ENCODE measurements at places on chromosomes 1 and 21.

DNA sequence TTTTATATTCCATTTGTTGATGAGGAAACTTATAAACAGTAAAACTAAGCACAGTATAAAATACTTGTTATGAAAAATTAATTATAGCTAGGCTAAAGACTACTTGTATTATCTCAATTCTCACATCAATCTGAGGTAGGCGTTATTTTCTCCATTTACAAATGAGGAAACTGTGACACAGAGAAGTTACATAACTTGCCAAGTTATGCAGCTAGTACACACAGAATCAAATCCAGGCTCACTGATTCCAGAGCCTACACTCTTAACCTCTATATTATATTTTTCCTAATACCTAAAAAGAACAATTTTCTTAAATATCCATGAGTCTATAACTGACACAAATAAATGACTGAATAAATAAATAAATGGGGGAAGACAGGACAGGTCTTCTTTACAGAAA is 11.2 kb upstream of the VPS45 start:
- DNase-seq, result no peak

- no peak for DNase-seq
Observed at GRCh38 chr1:107555578-107555977, 409.4 kb downstream of the VAV3 start.

DNA sequence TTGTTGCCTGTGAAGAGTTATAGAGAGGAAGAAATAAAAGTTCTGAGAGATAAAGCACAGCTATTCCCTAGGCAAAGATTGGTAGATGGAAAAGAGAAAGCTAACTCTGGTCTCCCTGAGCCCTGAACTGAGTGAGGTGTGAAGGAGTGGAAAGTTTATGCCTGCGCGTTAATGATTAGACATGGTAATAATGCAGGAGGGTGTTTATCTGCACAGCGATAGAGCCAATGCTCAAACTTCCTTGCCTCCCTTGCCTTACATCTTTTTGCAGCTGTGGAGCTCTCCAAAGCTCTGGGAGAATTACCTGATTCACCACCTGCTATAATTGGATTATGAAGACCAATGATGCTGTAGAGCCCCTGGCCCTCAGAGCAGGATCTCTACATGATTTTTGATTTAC is 32.8 kb upstream of the CHRM3 start:
- DNase-seq, result no peak

DNA sequence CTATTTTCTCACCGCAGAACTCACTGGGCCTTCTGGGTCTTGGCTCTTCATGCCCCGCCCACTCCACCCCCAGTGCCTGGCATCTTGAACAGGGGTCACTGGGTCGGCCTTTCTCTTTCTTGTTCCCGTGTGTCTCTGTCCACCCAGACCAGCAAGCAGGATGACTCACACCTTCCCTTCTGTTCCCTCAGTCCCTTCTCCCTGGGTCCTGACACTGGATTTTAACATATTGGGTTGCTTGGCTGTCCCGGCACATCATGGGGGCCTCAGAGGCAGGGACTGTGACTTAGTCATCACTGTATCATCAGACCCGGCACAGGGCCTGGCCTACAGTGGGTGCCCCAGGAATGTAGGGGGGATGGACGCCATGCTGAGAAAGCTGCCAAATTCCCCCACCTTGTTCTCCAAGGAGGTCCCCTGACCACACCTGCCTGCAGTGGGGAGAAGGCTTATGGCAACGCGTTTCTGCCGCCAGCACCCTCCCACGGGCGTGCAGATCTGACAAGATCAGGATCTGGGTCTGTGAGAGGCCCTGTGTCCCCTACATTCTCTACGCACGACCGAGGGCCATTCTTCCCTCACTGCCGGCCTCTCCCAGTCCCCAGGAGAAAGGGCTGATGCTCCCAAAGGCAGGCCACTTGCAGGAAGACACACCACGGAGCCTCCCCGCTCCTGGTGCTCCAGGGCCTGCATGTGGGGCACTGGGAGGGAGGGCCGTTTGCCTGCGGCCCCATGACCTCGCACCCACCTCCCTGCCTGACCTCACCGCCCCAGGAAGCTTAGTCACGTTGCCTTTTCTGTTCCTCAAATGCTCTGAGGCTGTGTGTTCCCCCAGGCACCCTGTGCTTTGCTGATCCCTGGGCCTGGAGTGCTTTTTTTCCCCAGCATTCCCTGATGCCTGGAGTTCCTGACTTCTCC is 157.2 kb upstream of the TMEM51 start:
- no peak for DNase-seq

DNA sequence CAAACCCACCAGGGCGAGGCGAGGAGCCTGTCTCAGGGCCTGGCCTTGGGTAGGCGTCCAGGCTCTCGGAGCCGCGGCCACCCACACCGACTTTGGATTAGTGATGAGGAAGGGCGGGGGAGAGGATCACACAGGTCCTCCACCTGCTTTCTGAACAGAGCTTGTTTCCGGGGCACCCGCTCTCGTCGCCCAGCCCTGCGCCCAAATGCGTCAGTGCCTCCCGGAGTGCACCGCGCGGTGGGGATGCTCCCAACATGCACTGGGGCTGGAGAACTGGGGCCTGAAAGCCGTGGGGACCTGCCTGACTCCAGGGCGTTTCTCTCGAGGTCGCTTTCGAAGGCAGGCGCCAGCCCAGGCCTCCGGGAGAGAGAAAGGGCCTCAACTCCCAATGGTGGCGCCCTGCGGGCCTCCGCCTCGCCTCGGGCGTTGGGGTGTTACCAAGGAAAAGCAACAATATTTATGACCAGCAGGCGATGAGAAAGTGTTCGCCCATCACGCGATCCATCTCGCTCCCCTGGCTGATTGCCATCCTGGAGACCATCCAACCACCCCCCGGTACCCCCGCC is 8.9 kb upstream of the LHX8 start:
- no peak for DNase-seq

DNA sequence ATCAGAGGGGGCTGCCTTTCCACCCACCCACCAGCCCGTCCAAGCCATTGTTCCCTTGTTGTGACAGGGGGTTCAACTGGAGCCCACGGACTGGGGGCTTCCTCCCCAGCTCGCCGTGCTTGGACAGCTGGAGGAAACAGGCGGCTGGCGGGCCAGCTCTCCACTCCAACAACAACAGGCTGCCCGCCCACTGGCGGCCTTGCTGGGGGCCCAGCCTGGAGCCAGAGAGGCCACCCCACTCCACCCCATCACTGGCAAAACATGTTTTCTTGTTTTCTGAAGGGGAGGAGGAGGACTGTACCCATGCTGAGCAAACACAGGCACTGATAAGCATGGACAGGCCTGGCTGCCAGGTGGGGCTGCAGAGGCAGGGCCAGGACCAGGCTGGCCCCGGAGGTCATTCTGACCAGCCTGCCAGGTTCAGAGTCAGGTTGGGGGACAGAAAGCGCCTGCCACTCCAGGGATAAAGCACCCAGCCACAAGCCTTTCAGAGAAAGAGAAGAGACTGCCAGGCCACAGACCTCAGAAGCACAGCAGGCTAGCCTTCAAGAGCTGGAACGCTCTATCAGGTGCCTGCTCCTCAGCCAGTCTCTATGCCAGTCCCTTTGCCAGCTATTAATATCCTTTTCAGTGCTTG is 32.8 kb downstream of the GJA4 start:
- DNase-seq, result no peak

DNA sequence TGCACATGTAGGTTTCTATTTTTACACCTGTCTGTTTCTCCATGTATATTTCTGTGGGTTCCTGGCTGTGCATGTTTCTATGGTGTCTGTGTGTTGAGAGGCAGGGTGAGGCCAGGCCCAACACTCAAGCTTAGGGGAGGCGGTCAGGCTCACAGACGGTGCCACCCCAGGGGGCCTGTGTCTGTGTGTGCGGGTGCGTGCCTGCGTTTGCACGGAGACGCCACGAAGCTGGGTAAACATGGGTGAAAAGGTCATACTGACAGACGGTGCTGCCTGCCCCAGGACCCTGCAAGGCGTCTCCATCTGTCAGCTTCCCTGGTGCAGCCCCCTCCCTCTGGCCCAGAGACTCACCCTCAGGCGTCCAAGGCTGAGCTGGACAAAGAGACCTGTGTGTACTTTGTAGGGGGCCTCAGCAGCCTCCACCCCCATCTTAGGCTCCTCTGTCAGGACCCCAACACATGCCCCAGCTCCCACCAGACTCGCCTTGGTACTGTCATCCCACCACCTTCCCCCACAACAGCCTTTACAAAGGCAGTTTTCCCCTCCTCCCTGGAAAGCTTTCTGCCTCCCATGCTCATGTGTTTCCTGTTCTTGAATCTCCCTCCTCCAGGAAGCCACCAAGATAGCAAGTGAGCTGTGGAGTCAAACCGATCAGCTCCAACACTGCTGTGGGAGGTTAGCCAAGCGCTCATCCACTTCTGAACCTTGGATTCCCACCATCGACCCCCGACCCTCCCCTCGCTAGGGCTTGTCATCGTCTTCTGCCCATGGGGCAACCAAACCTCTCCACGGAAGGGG is 34.1 kb downstream of the PTPRF start:
- DNase-seq, result no peak

GRCh38 chr1:43708002-43708410 is 670 bp downstream of the ST3GAL3 start:
- DNase-seq, result peak; percentile 44

DNA sequence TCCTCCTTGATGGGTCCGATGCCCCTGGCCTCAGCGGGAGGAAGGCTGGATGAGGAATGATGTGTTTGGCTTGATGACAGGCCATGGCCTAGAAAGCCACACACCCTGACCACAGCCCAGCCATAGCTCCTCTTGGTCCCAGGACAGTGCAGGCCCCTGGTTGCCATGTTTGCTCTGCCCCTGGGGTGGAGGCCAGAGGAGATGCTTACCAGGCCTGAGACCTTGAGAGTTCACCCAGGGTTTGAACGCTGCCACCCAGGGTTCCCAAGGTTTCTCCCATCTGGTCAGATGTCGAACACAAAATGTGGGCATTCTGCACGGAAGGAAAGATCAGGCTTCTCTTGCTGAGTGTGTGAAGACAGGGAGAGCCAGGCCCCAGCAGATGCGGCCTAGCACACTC is 2.6 kb downstream of the C1orf226 start:
- DNase-seq, result no peak

DNA sequence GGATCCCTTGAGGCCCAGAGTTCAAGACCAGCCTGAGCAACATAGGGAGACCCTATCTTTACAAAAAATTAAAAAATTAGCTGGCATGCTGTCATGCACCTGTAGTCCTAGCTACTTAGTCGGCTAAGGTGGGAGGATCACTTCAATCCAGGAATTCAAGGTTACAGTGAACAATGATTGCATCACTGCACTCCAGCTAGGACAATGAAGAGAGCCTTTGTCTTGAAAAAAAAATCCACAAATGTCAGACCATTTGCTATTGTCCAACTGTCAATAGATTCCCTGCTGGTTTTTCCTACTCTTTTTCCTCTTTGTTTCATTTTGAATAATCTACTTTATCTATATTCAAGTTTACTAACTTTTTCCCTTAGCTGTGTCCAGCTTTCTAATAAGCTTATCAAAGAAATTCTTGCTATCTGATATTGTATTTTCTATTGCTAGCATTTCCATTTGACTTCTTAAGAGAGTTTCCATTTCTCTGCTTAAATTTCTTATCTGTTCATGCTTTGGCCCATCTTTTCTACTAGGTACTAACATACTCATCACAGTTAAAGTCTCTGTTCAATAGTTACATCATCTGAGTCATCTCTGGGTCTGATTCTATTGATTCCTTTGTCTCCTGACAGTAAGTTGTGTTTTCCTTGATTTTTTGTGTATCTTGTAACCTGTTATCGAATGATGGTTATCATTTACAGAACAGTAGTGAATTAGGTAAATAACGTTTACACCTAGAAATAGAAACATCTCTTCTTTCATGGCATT is 14.8 kb downstream of the MT1HL1 start:
- no peak for DNase-seq

DNA sequence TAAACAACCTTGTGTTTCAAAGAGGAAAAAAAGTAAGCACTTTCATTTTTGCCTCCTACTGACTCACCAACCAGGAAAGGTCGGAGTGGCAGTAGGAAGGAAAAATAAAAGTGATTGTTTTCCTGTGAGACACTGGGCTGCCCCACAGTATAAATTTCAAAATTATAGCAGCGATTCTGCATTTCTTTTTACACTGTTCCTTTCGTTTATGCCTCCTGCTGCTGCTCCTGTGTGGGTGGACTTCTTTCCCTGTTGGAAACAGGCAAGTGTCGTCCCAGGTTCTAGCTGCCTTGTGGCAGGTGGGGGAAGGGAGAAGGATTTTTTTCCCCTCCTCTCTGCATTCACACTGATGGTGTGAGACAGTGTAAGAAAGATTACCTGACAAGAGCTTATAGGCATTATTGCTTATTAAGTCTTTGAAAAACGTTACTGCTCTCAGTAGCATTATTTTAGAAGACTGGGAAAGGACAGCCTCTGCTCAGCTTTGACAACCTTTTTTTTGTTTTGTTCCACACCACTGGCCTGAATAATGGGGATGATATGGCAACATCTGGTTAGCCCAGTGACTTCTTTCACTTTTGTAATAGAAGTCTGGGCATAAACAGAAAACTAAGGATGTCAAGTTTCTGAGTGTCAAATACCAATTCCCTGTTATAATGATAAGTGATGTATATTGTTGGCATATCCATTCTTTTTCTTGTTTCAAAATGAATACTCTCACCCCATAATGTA is 77.9 kb downstream of the NEK7 start:
- no peak for DNase-seq

- no peak for DNase-seq
Observed at GRCh38 chr1:77776007-77776700, 3.3 kb upstream of the MIGA1 start.

DNA sequence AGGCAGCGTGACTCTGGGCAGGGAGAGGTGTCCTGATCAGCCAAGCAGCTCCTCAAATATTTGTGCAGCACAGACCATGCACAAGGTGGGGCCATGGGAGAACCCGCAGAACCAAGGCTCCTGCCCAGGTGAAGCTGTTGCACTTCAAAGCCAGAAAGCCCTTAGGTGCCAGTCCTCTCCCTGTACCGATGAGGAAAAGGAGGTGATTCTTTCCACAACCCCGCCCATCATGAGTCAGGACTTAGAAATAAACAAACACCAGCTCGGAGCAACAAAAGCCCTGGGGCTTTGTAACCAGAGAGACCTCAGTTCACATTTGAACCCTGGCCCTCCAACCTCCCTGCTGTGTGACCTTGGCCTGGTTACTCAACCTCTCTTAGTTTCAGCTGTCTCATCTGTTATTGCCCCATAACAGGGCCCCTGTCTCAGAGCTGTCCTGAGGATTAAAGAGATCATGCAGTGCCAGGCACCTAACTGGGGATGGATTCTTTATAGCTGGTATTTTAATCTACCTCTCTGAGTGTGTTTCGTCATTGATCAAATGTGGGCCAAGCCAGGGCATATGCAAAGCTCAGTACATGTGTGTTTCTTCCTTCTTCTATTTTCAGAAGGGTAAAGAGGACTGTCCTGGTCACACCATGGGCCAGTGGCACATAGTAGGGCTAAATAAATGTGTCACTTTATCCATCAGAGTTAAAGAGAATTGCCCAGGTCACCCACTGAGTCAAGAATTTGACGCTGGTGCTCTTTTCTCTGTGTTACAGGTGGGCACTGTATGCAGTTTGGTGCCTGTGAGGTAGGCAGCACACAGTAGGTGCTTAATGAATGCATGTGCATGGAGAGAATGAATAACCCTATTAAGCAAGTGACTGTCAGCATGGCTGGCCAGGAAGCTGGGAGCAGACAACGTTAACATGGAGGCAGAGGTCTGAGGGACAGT is 1.4 kb downstream of the LDLRAD1 start:
- no peak for DNase-seq

GRCh38 chr1:13951793-13952751 is 252.1 kb downstream of the PRDM2 start:
- no peak for DNase-seq

Data from KG1 (cell line).